ENCODE measurements at places on chromosomes 16 and 17.

- no peak for DNase-seq
Measured at GRCh38 chr17:47317119-47317518, 6.6 kb upstream of the EFCAB13 start.

DNA sequence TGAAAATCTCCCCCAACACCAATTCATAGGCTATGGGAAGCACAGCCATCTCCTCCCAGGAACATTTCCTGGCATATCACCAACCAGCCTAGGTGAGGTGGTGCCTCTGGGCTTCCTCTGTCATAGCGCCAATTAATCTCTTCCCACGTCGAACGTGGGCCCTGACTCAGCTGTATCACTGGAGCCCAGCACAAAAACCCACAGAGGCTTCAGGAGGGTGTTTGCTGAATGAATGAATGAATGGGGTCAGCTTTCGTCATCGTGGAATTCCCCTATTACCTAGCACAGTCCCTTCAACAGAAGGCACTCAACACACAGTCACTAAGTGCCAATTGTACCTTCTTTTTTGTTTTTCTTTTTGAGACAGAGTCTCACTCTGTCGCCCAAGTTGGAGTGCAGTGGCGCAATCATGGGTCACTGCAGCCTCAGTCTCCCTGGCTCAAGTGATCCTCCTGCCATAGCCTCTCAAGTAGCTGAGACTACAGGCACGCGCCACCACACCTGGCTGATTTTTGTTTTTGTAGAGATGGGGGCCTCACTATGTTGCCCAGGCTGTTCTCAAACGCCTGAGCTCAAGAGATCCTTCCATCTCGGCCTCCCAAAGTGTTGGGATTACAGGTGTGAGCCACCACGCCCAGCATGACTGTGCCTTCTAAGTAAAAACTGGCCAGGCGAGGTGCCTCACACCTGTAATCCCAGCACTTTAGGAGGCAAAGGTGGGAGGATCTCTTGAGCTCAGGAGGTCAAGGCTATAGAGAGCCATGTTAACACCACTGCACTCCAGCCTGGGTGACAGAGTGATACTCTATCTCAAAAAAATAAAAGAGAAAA is 4.1 kb downstream of the ZNF688 start:
- DNase-seq: no peak

DNA sequence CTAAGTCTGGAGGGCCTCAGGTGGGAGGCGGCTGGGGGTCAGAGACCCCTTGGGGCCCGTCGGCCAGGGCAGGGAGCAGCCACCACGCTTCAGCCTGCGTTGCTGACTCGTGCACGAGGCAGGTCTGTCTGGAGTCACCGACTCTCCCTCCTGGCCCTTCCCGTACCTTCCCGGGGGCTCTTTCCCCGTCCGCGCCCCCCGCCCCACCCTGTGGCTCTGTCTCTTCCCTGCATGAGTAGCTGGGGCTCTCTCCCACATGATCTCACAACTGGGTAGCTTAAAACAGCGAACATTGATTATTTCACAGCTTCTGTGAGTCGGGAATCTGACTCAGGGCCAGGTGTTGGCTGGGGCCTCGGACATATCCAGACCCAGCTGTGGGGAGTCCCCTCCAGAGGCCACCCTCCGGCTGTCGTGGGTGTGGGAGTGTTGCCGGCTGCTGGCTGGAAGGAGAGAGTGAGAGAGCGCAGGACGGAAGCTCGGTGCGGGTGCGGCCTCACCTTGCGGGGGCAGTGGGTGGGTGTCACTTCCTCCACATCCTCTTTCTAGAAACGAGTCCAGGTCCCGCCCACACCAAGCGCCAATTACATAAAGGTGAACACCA is 17.3 kb downstream of the BAHCC1 start:
- no peak for DNase-seq

DNA sequence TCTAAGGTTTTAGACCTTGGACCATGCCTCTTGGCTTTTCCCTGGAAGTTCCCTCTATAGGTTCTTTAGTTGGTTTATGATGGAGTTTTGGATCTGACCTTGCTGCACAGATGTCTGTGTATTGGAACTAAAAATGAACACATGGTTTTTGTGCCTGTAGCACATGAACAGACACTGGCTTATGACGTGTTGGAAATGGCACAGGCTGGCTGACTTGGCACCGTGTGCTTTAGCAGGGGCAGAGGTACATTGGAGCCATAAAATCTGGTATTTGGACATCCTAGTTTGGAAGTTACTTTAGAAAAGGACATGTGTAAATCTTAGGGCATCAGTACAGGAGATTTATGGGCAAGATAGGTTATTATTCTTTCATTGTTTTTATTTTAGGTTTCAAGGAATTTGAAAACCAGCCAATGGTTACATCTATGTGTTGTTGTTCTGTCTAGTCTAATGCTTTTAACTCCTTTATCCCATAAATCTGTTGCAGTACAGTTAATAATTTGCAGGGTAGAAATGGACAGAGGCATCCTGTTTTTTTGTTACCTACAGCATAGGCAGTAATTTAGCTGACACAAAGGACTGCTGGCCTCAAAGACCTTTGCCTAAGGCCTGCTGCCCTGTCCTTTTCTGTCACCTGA is 6.0 kb downstream of the SOCS7 start:
- DNase-seq: no peak

DNA sequence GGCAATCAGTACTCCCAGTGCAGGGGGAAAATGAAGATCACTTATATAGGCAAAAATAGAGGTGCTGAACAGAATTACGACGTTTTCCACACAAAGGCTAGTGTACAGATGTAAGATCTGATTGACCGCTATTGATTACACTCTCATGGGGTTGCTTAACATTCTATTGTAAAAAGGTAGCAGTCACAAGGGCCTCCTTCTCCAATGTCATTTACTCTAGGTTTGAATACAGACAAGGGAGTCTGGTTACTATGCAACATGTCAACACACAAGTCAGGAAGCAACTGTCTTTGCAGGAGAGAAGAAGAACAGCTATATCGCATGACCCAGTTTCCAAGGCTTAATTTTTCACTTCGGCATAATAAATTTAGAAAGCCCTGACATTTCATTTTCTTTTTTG is 7.9 kb downstream of the KRT37 start:
- DNase-seq: no peak

GRCh38 chr16:71687861-71688260 is 36.6 kb downstream of the PHLPP2 start:
- DNase-seq: no peak

GRCh38 chr16:85954927-85955519 is 56.1 kb downstream of the IRF8 start:
- DNase-seq: no peak

DNA sequence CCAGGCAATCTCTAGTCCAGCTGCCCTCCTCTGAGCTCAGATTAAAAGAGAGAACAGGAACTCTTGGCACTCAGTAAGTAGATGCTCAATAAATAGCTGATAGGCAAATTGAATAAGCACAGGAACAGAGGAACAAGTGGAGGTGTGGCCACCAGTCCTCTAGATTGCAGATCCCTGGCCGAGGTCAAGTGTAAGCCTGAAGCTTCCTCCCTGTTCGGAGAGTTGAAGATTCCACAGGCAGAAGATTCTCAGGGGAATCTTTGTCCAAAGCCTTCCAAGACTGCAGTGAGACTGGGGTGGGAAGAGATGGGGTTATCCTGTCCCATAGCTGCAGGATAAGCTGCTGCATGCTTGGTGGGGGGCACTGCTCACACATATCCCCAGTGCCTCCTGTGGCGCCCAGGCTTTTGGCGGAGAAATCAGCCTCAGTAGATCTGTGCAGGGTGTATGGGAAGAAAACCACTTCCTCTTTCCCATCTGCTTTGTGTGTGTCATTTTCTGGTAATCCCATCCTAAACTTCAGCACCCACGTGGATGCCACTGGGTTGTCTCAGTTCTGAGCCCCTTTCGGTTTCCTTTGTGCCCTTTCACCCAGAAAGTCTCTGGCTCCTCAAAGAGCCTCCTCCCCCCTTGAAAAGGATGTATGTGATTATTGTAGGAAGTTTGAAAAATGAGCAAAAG is 12.1 kb downstream of the CD300A start:
- no peak for DNase-seq

GRCh38 chr16:13018026-13018425 is 116.6 kb downstream of the SHISA9 start:
- DNase-seq: no peak

GRCh38 chr16:47395733-47396498 is 64.9 kb downstream of the ITFG1 start:
- no peak for DNase-seq

Data from NCI-H1436 (cell line).